ENCODE measurements at places on chromosomes 12 and 14. TPM values are rescaled to one million over a fixed set of nuclear protein-coding genes. Genes with fewer than 3 reads are reported as not detected.

DNA sequence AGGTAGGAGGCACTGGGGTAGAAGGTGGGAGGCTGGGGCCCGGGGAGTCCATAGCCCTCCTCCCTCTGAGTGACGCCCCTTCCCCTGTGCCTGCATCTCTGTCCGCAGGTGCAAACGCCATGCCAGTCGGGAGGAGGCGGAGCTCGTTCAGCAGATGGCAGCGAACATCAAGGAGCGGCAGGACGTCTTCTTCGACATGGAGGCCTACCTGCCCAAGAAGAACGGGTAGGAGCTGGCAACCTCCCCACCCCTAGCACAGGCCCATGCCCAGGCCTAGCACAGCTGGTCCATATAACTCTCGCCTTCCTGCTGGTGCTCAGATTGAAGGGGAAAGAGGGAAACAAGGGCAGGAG, 35.6 kb downstream of the TMEM120B start:
- no peak for DNase-seq

DNA sequence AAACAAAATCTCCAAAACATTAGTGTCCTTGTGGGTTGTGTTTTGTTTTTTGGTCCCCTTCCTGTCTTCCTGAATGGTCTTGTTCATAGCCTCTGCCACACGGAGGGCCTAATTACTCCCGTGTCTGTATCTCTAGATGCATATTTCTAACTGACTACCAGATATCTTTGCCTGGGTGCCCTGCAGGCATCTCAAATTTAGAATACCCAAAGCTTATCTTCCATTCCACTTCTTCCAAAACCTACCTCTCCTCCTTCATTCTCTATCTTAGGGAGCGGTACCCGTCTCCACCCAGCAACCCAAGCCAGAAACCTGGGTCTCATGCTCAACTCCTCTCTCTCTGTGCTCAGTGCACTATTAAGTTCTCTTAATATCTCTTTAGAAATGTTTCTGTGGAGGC, 10.9 kb upstream of the METAP2 start:
- no peak for DNase-seq

GRCh38 chr14:58026967-58027366, 125.0 kb downstream of the ARMH4 start:
- no peak for DNase-seq

DNA sequence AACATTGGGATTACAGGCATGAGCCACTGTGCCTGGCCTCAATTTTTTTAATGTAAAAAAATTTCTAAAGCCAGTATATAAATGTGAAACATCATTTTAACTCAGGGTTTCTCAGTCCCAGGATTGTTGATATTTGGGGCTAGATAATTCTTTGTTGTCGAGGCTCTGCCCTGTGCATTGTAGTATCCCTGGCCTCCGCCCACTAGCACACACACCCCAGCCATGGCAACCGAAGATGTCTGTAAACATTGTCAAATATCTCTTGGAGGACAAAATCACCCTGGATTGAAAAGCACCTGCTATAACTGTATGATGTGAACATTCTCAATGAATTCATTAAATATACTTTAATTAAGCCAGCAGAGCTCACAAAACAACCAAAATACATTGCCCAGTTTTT, 8.4 kb upstream of the CIT start:
- no peak for DNase-seq

GRCh38 chr12:91332302-91332701, 149.7 kb upstream of the DCN start:
- DNase-seq = no peak

DNA sequence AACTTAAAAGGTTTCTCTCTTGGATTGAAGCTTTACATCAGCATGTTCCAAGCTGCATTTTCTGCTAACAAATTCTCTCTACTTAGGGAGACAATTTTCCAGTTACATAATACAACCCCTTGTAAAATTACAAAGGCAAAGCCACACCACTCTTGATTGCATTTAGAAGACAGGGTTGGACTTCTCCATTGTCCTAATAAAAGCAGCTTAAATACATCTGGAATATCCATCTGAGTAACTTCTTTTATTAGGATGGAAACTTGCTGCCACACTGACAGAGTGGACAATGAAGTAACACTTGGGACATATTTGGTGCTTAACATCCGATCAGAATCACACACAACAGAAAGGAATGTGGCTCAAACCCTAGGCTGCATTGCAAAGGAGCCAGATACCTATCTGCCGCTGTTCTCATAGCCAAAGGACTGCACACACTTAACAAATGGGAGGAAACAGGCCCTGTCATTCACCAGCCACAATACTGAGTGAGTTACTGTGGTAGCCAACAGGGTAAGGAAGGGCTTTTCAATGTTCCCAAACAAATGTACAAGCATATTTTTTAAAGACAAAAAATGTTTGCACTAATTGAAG, 157.2 kb downstream of the PAX9 start:
- no peak for DNase-seq

DNA sequence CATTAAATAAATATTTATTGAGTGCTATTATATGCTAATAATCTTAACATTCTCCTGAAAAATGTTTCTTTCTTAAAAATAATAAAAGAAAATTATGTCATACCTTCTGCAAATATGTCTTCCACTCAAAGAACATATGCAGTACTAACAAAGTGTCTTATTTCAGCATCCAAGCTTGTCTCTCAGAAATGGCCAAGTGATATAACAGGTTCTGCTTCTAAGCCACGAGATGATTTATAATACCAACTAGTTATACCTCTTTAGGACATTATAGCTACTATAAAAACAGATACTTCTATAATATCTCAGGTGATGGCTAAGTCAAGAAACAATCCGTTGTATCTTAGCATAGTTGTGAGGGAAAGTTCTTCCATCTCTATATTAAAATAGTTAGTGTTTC, 128.1 kb upstream of the ARID2 start:
- DNase-seq = no peak

DNA sequence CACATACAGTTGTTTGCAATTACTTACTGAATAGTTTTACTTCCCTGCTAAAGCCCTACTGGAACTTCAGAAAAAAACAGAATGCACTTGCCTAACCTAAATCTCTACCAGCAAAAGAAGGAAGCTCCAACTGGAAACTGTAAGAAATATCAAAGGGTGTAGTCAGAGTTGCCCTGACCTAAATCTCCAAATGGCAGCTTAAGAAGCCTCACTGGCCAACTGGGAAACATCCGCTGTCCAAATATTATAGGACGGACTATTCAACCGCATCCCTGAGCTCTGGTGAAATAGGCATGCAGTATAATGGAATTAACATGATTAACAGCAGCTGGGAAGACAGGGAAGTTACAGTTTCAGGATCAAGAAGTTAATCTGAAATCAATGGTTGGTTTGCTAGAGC, 24.3 kb downstream of the ANAPC7 start:
- no peak for DNase-seq

DNA sequence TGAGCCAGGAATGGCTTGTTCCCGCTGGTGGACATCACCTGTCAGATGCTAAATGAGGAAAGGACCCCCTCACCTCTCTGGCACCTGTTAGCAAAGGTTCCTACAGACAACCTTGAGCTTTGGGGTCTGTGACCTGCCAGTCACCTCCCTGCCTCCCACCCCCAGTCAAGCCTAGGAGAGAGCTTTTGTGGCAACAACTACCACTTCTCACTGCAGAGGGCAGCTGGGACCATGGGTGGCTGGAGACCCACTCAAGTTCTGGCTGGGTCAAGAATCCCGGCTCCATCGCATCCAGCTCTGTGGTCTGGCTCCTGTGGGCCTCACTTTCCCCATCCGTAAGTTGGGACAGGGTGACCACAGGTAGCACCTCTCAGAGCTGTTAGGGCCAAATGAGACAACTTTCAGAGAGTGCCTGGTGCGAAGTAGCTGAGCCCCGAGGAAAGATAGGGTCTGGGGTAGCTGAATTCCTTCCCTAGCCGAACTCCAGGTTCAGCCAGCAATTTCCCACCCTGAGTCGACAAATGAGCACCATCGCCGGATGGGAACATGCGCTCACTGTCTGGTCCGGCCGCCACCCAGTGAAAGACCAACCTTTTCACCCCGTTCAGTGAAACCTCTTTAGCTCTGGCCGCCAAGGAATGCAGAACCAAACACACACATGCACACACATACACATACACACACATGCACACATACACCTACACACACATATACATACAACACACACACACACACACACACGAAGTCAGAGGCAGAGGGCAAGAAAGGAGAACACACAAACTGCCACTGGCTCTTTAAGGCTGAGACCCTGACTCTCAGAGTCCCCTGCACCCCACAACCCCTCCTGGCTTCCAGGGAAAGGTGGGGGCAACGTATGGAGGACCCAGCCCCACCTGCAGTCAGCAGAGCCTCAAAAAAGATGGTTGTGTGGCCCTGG, 1.9 kb downstream of the TMEM119 start:
- DNase-seq = no peak

GRCh38 chr12:45235087-45236025, 19.5 kb downstream of the ANO6 start:
- DNase-seq = no peak

DNA sequence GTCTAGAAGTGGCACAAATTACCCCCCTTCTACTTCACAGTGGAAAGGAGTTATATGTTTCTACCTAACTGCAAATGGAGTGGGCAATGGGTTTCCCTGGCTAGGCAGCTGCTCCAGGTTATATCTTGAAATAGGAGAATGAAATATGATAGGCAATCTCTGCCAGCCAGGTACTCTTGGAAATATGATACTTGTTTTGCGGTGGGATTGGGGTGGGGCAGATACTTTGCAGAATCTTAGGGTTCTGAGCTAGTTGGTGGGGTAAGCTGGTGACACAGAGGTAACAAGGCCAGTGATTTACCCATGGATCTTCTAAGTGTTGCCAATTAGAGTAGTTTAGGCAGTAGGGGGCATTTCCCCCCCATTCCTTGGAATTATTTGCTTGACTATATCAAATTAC, 140.1 kb downstream of the ATP23 start:
- DNase-seq = no peak

DNA sequence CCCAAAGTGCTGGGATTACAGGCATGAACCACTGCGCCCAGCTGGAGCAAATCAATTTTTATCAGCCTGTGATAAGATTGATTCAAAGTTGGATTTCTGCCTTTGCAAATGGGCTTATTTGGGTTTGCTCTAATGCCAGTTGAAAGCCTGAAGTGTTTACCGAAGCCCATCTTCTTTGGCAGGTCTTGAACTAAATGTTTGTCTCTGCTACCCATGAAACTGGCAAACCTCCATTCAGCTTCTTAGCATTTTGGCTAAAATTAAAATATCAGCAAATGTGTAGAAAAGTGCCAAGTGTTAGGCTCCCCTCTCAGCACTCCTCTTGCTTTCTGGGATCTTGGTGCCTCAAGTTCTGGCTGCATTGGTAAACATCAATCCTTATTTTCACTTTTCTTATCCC, 61.5 kb downstream of the MGAT4C start:
- DNase-seq = no peak

GRCh38 chr14:68692916-68693771, 99.7 kb downstream of the ZFP36L1 start:
- no peak for DNase-seq

- no peak for DNase-seq
These were observed 109.0 kb downstream of the LRIG3 start for GRCh38 chr12:58811346-58811745.

DNA sequence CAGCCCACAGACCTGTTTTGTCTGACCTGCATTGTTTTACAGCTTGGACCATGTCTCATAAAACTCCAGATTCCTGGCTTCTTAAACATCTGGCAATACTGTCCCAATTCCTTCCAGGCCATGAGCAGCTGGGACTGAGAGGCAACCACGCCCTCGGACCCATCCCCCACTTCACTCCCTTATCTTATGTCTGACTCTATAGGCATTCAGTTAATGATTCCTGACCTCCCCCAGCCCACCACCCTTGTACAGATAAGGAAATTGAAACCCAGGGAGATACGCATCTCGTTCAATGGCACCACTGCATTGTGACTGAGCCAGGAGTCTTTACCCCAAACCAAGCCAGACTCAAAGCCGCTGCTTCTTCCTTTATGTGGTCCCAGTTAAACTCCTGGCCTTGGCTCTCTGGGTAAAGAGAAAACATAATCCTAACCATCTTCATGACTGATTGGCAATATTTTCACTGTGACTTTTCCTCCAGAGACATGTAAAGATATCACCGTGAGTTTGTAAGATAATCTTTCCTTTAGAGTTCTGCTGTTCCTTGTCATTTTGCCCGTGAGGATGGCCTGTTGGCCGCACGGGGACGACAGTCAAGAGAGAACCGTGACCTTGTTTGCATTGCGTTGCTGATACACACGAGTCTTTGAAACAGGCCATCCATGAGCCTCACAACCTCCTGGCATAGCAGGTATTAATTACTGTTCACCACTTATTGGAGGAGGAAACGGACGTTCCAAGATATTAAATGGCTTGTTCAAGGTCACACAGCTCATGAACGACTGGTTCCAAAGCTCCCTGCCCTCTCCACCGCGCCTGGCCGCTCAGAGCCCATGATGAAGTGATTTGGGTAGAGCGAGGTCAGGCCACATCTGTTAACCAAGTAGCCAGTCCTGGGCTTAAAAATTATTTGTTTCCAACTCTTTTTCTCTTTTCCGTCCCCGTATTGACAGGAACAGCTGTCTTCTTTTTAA, 39.4 kb downstream of the MAP1LC3B2 start:
- no peak for DNase-seq

DNA sequence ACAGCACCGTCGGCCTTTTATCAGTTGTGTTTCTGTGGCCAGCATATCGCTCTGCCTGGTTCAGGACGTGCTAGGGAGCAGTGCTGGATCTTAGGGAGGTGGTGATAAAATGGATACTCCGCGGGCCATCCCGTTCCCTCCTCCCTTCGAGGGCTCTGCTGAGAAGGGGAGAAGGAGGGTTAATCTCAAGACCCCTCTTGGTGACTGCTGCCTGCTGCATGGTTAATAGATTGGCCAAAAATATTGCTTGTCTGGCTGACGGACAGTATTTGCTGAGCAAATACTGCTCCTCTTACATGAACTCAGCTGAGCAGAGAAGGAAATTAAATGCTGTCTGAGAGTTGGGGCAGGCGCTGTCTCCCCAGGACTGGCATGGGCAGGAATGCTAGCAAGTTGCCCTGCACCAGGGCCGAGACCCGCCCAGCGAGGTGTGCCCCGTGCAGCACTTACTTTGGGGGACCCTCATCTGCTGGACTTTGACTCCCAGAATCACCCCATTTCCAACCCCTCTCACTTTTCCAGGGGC, 1.2 kb downstream of the FBRSL1 start:
- no peak for DNase-seq

DNA sequence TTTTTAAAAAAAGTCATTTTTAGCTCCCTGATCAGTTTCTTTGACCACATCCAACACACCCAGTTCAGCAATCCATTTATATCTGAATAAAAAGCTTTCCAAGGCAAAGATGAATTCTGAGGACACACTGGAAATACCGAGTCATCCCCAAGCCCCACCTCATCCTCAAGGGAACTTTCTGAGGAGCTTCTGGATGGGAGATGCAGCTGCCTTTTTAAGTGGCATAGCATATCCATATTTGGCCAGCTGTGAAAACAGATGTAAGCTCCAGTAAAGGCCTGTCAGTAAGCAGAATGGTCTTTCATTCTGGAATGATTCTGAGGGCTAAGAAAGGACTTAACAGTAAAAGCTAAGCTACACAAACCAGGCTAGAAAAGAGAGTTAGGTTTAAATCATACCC, 18.4 kb downstream of the ZFYVE1 start:
- no peak for DNase-seq

- DNase-seq = peak; percentile 78
These were observed 25.2 kb downstream of the POLE start for GRCh38 chr12:132661972-132662371.

The TMTC3 gene
- total RNA-seq = 14.1 TPM

The MYF5 gene
- total RNA-seq = not detected

The SLC8A3 gene
- 0.28 TPM for total RNA-seq

The OVCH1 gene
- total RNA-seq = 0.20 TPM

The TESPA1 gene
- total RNA-seq = 1.1 TPM

The PRH2 gene
- total RNA-seq = not detected

The ISM2 gene
- not detected for total RNA-seq

The KLRC4 gene
- total RNA-seq = not detected

The PTHLH gene
- 2.2 TPM for total RNA-seq

The RTL1 gene
- total RNA-seq = not detected

The FBXO33 gene
- 5.4 TPM for total RNA-seq
